ENCODE measurements at places on chromosomes 7 and 10.

- no peak for DNase-seq
These were observed 3.2 kb downstream of the OPN4 start for GRCh38 chr10:86657396-86658011.

GRCh38 chr10:32171204-32171603, 115.0 kb upstream of the KIF5B start:
- DNase-seq = no peak

DNA sequence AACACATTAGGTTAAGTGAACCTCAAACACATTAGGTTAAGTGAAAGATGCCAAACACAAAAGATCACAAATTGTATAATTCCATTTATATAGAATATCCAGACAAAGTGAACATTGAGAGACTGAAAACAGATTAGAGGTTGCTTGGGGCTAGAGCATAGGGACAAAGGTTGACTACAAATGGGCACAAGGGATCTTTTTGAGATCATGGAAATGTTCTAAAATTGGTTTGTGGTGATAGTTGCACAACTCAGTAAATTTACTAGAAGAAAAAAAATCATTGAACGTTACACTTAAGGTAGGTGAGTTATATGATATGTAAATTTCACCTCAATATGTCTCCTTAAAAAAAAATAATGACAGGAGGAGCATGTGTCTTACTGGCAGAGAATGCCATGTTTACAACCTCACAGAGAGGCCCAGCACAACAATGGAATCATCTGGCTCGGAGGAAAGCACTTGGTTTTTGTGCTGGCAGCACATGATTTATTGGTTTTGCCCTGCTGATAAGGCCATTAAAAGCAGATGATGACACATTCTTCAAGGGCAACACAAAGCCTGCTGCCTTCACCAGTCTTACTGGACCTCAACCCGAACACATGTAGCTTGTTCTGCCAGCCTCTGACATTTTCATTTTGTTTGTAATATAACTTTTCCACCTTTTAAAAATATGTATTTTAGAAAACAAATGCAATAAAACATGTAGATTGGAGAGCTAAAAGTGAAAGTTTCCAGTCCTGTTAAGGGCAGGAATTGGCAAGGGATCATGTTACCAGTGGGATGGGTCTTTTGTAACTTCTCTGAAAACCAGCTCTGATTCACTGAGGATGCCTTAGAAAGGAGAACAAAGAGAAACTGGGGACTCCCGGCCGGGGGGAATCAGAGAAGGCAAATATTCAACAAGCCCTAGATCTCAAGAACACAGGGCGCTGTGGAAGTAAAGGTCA, 11.9 kb upstream of the LMOD2 start:
- no peak for DNase-seq

DNA sequence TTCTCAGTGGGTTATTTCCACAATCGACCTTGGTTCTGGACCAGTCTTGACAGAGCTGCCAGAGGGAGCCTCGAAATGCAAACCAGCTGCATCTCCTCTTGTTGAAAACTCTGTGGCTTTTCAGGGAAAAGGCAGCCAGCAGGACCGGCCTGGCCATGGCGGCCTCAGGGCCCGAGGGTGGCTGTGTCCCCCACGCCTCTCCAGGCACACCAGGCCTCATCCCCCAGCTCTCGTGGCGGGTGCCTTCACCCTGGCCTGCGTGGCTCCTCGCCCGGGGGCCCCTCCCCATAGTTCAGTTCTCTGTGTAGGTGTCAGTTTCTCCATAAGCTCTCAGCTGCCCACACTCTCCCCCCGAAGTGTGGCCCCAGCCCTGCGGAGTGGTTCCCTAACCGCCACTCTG, 63.5 kb downstream of the MGMT start:
- DNase-seq = no peak

DNA sequence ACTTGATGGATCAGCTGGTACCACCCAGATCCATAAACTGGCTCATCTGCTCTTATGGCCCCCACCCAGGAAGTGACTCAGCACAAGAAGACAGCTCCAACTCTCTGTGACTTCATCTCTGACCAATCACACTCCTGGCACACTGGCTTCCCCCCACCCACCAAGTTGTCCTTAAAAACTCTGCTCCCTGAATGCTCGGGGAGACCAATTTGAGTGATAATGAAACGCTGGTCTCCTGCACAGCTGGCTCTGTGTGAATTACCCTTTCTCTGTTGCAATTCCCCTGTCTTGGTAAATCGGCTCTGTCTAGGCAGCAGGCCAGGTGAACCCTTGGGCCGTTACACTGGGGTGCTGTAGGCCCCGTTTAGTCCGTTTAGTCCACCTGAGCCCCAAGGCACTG, 23.4 kb upstream of the BNIP3 start:
- DNase-seq = no peak

GRCh38 chr7:155555116-155555695, 8.8 kb upstream of the CNPY1 start:
- DNase-seq = no peak

DNA sequence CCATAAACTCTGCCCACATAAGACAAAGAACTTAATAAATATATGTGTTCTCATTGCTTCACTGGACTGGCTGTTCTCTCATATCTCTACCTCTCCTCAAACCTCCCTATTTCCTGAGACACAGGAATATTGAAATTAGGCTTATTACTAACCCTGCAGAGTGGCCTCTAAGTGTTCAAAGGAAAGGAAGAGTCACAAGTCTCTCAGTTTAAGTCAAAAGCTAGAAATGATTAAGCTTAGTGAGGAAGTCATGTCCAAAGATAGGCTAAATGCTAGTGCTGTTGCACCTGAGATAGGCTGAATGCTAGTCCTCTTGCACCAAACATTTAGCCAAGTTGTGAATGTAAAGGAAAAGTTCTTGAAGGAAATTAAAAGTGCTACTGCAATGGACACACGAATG, 41.1 kb downstream of the GNAI1 start:
- no peak for DNase-seq

All from cortex of kidney (tissue), 1 donor.